Activated effector memory CD4-positive, alpha-beta T cell treated with Interleukin-2 at 50 U/mL for 16 hours (primary cell): ENCODE measurements at places on chromosomes 3 and 15.

- peak; percentile 33 for DNase-seq
Observed at GRCh38 chr3:53255423-53255774, 423 bp downstream of the TKT start.

DNA sequence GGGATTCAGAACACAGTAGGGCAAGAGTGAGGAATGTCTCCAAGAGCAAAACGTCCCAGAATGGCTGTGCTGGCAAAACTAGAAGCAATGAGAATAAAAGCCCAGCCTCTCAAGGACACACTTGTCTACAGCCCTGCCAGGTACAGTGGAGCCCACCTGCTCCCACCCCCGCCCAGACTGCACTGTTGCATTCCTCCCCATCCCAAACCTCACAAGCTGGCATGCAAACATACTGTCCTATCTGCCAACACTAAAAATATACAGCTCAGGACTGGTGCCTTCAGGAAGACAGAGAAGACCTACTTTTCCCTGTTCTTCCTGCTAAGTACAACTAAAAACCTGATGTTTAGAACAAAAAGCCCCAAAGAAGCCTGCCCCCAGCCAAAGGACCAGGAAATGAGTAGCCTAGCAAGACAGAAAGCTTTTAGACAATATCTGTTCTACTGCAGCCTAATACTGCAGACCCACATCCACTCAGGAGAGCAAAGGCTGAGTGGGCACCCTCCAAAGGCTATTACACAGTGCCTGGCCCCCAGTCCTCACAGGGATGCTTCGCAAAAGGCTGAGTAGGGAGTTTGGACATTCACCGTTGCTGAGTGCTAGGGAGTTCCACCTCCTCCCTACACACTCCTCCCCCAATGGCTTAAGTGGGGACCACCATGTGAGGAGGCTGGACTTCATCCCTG, 13.5 kb downstream of the OCA2 start:
- DNase-seq, result no peak

- DNase-seq, result no peak
Observed at GRCh38 chr15:21261396-21261964, 178.8 kb downstream of the POTEB3 start.

DNA sequence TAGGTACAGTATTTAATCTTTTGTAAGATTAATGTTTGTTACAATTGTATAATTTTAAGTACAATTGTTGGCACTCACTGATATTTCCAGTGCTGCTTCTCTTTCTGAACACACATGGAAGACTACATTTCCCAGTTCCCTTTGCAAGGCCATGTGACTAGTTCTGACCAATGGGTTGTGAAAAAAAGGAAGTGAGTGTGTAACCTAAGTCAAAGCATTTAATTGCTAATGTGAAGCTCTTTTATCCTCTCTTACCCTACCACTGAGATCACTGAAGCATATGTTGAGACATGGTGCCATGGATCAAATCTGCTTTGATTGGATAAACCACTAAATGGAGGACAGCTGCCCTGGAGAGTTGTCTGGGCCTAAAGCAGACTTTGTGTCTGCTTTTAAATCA, 83.9 kb upstream of the PLXND1 start:
- no peak for DNase-seq

GRCh38 chr15:68888419-68888818, 41.9 kb upstream of the SPESP1 start:
- DNase-seq, result no peak
